ENCODE measurements at places on chromosomes 11 and 22.

DNA sequence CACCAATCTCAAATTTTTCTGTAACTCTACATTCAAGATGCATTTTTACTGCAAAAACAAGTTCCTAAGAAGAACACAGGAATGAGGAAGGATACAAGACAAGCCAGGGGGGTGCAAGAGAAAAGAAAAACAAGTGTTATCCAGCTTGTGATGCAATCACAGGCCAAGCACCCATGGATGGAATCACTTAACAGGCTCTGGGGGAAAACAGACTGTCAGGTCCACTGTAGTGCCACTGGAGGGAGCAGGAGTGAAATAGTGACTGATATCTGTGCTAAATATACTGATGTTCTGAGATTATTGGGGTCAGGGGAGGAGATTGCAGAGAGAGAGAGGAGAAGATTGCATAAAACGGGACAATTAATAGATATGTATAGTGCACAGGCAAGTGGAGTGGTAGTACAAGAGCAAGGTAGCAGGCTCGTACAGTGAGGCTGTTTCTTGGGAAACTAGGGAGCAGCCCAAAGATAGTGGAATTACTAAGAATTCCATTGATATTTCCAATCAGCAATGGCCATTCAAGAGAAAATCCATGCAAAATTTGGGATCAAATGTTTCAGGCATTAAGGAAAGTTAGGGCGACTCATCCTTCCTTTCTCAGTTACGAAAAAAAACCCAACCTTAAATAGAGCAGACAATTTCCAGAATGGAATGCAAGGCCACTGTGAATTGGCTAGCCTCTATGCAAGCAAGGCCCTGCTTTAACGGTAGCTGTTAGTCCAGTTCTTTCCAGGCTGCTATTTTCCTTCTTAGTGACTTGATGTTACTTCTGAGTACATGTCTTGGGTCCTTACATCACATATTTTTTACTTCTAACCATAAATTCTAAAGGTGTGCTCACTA lies 52.2 kb upstream of the CEP126 start:
- no peak for DNase-seq
- no peaks in the 10 kb centered on the region for H3K27me3 ChIP-seq
- no peak overlapping the region for H3K4me3 ChIP-seq
- H3K4me1 ChIP-seq: no peaks in the 10 kb centered on the region
- no peaks in the 10 kb centered on the region for H3K36me3 ChIP-seq

GRCh38 chr11:64863391-64864060 lies 14.9 kb downstream of the EHD1 start:
- no peak for DNase-seq
- H3K4me3 ChIP-seq: peak overlapping the region; percentile 4
- no peaks in the 10 kb centered on the region for H3K27me3 ChIP-seq
- H3K36me3 ChIP-seq: peaks cover 51% of the 10 kb centered on the region
- peak overlapping the region; percentile 100 for H3K27ac ChIP-seq

GRCh38 chr11:12565406-12565805 lies 108.8 kb upstream of the TEAD1 start:
- peaks cover 10% of the 10 kb centered on the region for H3K27me3 ChIP-seq
- H3K27ac ChIP-seq: no peak overlapping the region
- H3K36me3 ChIP-seq: no peaks in the 10 kb centered on the region
- no peak overlapping the region for H3K4me3 ChIP-seq

- no peaks in the 10 kb centered on the region for H3K4me1 ChIP-seq
- no peak for DNase-seq
- peaks cover 82% of the 10 kb centered on the region for H3K27me3 ChIP-seq
- no peak overlapping the region for H3K27ac ChIP-seq
- H3K36me3 ChIP-seq: no peaks in the 10 kb centered on the region
- H3K4me3 ChIP-seq: no peak overlapping the region
These were observed 1.9 kb downstream of the SLC5A1 start for GRCh38 chr22:32044913-32045312.

DNA sequence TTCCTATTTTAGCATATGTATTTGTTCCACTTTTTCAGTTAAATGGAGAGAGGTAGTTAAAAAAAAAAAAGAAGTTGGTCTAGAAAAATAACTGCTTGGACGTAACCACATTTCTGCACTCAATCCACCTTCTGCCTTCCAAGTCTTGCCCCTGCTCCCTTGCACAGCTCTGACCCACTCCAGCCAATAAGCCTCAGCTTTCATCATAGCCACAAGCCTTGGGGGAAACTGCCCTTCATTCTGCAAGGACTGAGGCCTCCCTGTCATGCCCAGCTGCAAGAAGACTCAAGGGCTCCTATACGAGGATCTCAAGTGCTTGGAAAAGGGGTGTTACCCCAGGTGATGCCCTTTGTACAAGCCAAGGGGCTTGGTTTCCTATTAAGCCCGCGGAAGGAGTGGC lies 36.0 kb upstream of the OAF start:
- H3K4me1 ChIP-seq: no peaks in the 10 kb centered on the region
- no peak overlapping the region for H3K4me3 ChIP-seq
- no peak for DNase-seq
- H3K36me3 ChIP-seq: no peaks in the 10 kb centered on the region
- H3K27me3 ChIP-seq: peaks cover 56% of the 10 kb centered on the region

- no peak for DNase-seq
- no peaks in the 10 kb centered on the region for H3K27me3 ChIP-seq
- peaks cover 31% of the 10 kb centered on the region for H3K36me3 ChIP-seq
- H3K4me3 ChIP-seq: no peak overlapping the region
These were observed 126.7 kb upstream of the MTMR2 start for GRCh38 chr11:96050435-96051182.

GRCh38 chr11:122044086-122044485 lies 71.9 kb downstream of the BLID start:
- no peak overlapping the region for H3K27ac ChIP-seq
- no peak overlapping the region for H3K4me3 ChIP-seq
- no peak for DNase-seq
- H3K27me3 ChIP-seq: no peaks in the 10 kb centered on the region
- no peaks in the 10 kb centered on the region for H3K4me1 ChIP-seq

DNA sequence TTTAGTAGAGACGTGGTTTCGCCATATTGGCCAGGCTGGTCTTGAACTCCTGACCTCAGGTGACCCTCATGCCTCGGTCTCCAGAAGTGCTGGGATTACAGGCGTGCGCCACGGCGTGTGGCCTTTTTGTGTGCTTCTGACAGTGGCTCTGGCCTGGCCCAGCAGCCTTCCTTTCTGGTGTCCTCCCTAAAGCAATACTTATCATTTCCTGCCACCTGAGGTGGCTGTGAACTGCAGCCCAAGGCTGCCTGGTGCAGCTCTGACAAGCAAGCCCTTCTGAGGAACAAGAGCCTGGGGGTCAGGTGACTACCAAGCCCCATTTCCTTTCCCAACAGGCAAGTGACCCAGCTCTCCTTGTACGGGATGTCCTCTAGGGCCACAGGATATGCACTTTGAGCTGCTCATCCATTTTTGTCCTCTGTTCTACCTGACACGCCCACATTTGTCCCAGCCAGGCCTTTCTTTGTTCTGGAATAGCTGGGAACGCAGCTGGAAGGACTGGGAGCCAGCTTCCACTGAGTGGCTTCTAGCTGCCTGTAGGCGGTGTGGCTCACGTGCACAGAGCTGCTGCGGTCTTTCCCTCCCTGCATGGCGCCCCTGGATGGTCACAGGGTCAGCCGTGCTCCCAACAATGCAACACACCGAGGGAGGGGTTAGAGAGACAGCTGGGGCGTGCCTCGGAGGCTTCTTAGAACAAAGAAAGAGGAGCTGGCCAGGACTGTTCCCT lies 12.3 kb upstream of the BID start:
- no peak overlapping the region for H3K4me3 ChIP-seq
- H3K27me3 ChIP-seq: no peaks in the 10 kb centered on the region
- H3K36me3 ChIP-seq: no peaks in the 10 kb centered on the region
- H3K4me1 ChIP-seq: peaks cover 10% of the 10 kb centered on the region
- no peak overlapping the region for H3K27ac ChIP-seq
- DNase-seq: no peak

- peaks cover 42% of the 10 kb centered on the region for H3K4me1 ChIP-seq
- DNase-seq: no peak
- H3K27me3 ChIP-seq: peaks cover 4% of the 10 kb centered on the region
- peak overlapping the region; percentile 67 for H3K27ac ChIP-seq
- H3K4me3 ChIP-seq: peak overlapping the region; percentile 99
These were observed 1.8 kb downstream of the C11orf54 start for GRCh38 chr11:93743291-93743690.

DNA sequence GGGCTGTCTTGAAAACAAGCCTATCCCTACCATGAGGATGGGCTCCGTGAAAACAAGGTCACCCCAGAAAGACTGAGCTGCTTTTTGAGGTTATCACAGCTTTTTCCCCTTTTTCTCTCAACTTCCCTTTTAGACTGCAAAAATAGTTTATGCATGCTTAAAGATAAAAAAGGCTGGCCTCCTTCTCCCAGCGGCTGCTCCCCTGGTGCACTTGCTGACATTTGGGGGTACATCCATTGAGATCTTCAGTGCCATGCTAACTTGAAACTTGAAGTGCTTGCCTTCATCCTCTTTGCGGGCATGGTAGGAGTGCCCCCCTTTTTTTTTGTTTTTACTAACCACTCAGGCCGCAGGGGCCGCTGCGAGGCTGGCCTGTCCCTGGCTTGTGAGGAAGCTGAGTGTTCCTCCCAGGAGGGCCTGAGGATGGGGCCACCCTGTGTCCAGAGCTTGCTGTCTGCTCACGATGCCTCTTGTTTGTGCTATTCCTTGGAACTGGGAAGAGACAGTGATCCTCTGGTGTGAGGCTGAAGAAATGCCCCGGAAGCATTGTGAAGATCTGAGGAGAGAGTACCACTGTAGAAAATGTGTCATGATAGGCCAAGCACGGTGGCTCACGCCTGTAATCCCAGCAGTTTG lies 2.2 kb downstream of the TANGO2 start:
- DNase-seq: no peak
- peak overlapping the region; percentile 40 for H3K4me3 ChIP-seq
- H3K27me3 ChIP-seq: peaks cover 18% of the 10 kb centered on the region
- no peak overlapping the region for H3K27ac ChIP-seq

GRCh38 chr11:111447931-111448330 lies 64.3 kb downstream of the BTG4 start:
- H3K36me3 ChIP-seq: no peaks in the 10 kb centered on the region
- peaks cover 3% of the 10 kb centered on the region for H3K27me3 ChIP-seq
- no peak overlapping the region for H3K27ac ChIP-seq
- H3K4me1 ChIP-seq: peaks cover 18% of the 10 kb centered on the region

- no peak overlapping the region for H3K4me3 ChIP-seq
- no peaks in the 10 kb centered on the region for H3K4me1 ChIP-seq
- H3K27ac ChIP-seq: no peak overlapping the region
- H3K36me3 ChIP-seq: no peaks in the 10 kb centered on the region
- no peak for DNase-seq
These were observed 1776.0 kb downstream of the LRRC4C start for GRCh38 chr11:39683288-39683950.

- H3K4me3 ChIP-seq: peak overlapping the region; percentile 67
- H3K27me3 ChIP-seq: peaks cover 3% of the 10 kb centered on the region
- peaks cover 37% of the 10 kb centered on the region for H3K4me1 ChIP-seq
- no peak overlapping the region for H3K27ac ChIP-seq
These were observed 541 bp downstream of the MICAL2 start for GRCh38 chr11:12110714-12111548.

DNA sequence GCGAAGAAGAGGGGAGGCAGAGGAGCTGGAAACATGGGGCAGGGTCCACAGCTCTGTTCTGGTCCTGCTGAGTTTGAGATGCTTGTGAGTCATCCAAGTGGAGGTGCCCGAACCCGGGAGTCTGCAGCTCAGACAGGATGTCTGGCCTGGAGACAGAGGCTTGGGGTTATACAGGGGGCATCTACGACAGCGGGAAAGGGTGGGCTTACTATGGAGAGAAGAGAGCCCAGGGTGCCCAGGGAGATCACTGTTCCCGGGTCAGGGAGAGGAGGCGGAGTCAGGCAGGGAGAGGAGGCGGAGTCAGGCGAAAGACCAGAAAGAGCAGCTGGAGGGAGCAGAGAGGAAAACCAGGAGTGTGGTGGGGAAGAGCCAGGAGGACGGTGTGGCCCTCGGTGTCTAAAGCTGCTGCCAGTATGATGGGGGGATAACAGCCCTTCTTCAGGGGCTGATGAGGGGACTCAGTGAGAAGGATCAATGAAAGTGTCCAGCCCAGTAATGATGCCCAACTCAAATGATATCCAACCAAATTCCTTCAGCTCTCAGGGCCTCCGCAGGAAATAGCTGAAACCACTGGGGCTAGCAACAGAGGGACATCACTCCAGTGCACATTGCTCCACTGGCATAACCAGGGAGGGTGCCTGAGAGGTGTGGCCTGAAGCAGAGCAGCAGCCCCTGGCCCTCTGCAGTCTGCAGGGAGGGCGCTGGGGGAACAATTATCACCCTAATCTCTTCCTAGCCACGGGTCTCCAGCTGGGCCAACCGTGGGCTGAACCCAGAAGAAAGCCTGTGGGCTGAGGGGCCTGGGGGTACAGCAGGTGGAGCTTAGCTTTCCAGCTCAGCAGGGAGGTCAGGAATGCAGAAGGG lies 2.6 kb upstream of the LTBP3 start:
- no peak overlapping the region for H3K4me3 ChIP-seq
- no peaks in the 10 kb centered on the region for H3K36me3 ChIP-seq
- DNase-seq: no peak
- no peak overlapping the region for H3K27ac ChIP-seq

- no peaks in the 10 kb centered on the region for H3K4me1 ChIP-seq
- no peaks in the 10 kb centered on the region for H3K27me3 ChIP-seq
- H3K36me3 ChIP-seq: peaks cover 22% of the 10 kb centered on the region
- no peak overlapping the region for H3K27ac ChIP-seq
- H3K4me3 ChIP-seq: no peak overlapping the region
These were observed 9.4 kb upstream of the PPM1F start for GRCh38 chr22:21961886-21962654.

All from activated naive CD4-positive, alpha-beta T cell treated with anti-CD3 and anti-CD28 coated beads, Interleukin-2, amount 10 ng/mL, durations not matched to agents 7 days and 5 days (primary cell).